ENCODE measurements at places on chromosomes 6 and 20.

- DNase-seq = no peak
Measured at GRCh38 chr6:123841067-123841896, 37.6 kb downstream of the NKAIN2 start.

DNA sequence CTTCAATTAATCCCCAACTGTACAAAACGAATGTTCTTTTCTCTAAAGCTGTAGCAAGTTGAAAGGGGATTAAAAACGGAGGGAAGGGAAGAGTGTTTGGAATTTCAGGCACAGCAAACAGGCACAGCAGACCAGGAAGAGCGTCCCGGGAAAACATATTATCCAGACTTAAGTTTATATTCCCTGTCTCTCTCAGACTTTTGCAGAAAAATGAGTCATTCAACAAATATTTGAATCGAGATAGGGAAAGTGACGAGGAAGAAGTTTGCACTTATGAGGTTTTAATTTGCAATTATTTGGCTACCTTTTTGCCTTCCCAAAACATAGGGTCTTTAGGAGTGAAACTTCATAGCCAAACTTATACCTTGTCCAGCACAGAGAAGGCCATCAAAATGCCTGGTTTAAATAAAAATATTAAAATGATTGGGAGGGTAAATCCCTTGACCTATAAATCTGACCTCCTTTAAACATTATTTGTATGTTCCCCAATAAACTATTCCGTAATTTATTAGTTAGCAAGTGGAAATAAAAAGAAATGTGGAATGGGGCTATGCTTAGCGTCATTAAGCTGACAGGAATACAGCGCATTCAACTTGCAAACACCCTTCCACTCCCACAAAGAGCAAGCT lies 16.0 kb downstream of the HFE start:
- DNase-seq = no peak

DNA sequence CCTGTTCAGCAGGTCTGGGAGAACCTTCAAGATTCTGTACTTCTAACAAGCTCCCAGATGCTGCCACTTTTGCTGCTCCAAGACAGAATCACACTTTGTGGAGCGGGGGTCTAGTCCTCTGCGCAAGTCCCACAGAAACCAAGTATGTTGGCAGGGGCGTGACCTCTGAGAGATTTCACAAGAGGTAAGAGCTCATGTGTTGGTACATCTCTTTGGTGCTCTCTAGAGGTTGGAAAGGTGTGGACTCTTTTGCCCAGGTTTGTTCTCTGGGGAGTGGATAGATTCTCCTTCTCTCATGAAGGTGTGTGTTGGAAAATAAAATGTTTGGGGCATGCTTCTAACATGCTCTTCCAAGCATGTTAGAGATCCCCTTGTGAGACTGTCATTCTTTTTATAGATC lies 340.9 kb upstream of the IRAK1BP1 start:
- DNase-seq = no peak

DNA sequence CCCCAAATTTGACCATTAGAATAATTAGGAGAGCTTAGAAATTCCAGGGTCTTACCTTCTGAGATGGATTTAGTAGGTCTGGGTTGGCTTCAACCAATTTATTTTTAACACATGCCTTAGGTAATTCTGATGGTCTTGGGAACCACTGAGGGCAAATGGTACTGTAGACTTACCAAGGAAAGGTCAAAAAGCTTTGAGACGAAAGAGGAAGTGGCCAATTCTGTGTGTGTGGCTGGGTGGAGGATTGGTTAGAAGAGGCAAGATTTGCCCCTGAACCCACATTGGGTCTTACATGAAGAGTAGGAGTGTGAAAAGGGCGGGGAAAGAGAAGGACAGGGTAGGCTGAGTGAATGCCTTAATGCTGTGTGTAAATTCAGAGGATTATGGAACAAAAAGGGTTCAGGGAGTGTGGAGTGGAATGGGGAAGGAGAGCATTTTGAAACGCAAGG lies 2.7 kb downstream of the ITCH start:
- no peak for DNase-seq

- DNase-seq = no peak
Measured at GRCh38 chr20:37251825-37252477, 9.7 kb downstream of the GHRH start.

- no peak for DNase-seq
Measured at GRCh38 chr6:40755046-40755681, 168.0 kb upstream of the LRFN2 start.

- no peak for DNase-seq
Measured at GRCh38 chr6:157732007-157732406, 91.0 kb upstream of the SNX9 start.

DNA sequence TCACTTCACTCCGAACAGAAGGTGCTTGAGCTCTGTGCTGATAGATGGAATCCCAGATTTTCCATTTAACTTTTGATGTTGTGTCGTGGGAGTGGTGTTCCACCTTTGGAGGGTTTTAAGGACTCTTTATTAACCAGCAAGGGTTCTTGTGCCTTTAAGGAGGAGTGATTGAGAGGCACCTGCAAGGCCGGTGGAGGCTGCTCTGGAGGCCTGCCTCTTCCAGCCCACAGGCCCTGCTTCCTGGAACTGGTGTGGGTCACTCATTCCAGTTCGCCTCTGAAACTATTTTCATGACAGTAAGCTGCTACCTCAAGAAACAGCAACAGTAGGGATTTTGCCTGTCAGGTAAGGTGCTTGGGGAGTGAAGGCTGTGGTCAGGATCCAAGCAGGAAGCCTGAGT lies 58.8 kb upstream of the APCDD1L start:
- no peak for DNase-seq

DNA sequence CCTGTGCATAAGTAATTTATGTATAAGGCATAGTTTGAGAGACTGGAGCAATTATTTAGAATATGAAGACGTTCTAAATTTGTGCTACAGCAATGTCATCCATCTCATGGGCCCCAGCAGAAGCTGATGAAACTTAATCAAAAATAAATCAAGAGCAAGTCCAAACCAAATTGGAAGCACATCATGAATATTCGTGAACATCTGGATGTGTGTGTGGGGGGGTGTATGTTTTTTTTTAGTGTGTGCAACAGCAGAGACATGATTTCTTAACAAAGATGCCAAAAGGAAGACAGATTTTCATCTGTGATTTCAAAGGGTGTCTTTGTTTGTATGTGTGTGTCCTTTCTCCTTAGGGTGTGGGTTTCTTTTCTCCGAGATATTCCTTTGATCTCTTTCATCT lies 58.9 kb downstream of the SASH1 start:
- no peak for DNase-seq

DNA sequence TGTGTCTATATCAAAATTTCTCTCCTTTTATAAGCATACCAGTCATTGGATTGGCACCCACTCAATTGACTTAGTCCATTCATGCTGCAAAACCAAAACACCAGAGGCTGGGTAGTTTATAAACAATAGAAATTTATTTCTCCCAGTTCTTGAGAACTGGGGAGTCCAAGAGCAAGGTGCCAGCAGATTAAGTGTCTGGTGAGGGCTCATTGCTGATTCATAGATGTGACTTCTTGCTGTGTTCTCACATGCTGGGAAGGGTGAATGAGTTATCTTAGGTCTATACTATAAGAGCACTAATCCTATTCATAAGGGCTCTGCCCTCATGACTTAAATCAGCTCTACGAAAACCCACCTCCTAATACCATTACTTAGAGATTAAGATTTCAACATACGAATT lies 501.4 kb downstream of the EPM2A start:
- DNase-seq = no peak

GRCh38 chr20:57620999-57621398 lies 773 bp upstream of the ZBP1 start:
- no peak for DNase-seq

DNA sequence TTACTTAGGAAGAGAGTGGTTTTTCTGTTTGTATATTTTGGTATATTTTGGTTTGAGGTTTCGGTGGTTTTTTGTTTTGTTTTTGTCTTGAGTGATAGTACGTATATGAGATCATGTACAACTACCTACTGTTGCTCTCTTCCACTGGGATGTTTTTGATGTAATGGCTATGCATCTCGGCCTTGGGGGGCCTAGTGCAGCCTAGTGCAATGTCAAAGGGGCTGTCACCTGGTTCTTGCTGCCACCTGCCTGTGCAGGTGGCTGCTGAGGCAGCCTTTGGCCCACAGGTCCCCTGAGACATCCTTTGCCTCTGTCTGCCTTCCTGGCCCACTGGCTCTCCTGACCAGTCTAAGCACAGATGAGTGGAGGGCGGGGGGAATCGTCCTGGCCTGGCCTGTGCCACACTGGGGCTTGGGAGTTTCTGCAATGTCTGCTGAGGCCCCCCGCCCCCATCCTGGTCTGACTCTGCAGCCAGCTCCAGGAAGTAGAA lies 546.6 kb downstream of the CD83 start:
- DNase-seq = no peak

DNA sequence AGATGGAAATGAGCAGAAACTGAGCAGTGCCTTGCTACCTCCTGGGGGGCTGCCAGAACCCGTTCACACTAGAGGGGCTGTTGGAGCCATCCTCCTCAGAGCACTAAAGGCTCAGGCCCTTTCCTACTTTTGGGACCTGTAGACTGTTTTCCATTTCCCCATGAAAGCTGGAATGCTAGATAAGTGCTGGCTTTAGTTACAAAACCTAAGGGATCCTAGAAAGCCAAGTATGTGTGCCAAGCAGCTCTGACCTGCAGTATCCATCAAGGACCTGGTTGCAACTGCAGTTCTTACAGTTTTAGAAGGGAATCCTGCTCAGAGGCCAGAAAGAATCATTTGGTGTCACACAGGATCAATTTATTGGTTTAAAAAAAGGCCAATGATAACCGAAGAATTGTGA lies 176.7 kb upstream of the COL21A1 start:
- no peak for DNase-seq

GRCh38 chr20:16397086-16397485 lies 176.2 kb downstream of the KIF16B start:
- no peak for DNase-seq

DNA sequence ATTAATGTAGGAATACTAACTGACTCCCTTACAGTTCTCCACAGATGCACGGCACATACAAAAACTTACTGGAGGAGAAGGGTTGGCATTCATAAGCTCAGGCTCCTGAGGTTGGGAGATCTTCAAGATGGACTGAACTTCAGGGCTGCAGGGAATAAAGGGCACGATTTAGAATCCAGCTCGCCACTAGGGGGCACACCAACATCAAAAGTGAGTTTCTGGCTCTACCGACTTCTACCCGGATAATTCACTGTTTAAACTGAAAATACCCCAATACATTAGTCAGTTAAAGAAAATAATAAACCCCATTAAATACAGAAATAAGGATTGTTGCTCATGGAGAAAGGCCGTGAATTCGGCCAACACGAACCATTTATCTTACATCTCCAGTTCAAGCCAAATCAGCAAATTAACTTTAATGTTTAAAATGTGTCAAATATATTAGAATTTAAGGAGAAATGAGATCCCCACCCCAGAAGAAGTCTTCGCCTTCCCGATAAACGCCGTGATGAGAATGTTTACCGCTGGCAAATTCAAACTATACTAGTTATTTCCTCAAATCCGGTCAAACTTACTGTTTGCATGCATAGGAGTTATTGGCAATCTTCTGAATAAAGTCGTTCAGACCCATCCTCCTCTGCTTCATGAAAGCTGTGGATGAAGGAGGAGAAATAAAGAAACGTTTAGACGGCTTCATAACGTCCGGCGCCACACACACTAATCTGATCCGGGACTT lies 121.7 kb upstream of the SLC2A12 start:
- peak; percentile 90 for DNase-seq

- no peak for DNase-seq
Measured at GRCh38 chr6:147238906-147239305, 34.7 kb downstream of the STXBP5 start.

GRCh38 chr6:35044761-35045421 lies 96.2 kb downstream of the TCP11 start:
- peak; percentile 98 for DNase-seq

DNA sequence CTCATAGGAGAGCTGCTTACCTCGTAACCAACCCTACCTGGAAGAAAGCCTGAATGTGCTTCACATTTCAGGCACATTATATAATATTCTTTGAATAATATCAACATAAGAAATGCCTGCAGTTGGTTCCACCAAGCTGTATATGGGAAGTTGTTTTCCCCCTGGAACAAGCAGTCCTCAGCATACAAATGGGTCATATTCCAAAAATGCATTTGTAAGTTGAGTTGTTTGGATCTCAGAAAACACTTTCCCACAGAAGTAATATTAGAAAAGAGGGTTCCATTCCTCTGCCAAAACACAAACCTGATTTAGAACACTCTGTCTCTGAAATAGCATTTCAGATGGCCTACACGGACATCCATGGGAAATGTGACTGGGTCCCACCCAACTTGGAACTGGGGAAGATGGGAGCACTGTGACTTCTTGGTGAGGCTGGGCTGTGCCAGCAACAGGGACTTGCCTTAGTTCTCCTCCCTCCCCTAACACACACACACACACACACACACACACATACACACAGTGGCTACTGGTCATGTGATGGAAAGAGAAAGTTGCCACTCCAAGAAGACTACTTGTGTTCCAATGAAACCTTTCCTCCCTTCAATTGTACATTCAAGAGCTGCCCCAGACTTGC lies 11.4 kb upstream of the RCAN2 start:
- DNase-seq = no peak

GRCh38 chr20:44800391-44801046 lies 9.8 kb downstream of the RIMS4 start:
- DNase-seq = no peak

DNA sequence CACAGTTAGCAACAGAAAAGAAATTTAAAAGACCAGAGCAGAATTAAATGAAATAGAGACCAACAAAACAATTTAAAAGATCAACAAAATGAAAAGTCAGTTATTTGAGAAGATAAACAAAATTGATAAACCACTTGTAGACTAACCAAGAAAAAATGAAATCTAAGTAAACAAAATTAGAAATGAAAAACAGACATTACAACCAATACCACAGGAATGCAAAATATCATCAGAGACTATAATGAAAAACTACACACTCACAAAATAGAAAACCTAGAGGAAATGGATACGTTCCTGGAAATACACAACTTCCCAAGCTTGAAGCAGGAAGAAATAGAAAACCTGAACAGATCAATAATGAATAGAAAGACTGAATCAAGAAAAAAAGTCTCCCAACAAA lies 97.8 kb downstream of the WDR27 start:
- DNase-seq = no peak

- no peak for DNase-seq
Measured at GRCh38 chr6:51928320-51928719, 159.1 kb downstream of the PKHD1 start.

DNA sequence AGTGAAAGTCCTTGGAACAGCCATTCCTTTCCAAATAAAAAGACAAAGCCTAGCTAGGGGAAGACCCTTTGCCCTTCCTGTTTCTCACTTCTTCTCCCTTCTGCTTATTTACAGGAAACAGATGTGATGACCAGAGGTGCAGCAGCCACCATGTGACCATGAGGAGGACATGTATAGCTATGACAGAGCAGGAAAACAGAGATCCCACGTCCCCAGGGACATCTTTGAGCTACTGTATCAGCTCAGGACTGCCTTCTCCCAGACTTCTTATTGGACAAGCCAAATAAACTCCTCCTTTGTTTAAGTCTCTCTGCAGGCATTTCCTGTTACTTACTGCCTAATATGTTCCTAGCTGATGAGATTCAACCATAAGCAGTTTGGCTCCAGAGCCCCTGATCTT lies 133.1 kb upstream of the MLN start:
- peak; percentile 43 for DNase-seq

- DNase-seq = no peak
Measured at GRCh38 chr6:98526465-98526864, 307.9 kb upstream of the POU3F2 start.

GRCh38 chr20:40441771-40442170 lies 247.3 kb downstream of the MAFB start:
- DNase-seq = no peak

Measured in dermis microvascular lymphatic vessel endothelial cell (primary cell).